ENCODE measurements at places on chromosomes 4 and X.

DNA sequence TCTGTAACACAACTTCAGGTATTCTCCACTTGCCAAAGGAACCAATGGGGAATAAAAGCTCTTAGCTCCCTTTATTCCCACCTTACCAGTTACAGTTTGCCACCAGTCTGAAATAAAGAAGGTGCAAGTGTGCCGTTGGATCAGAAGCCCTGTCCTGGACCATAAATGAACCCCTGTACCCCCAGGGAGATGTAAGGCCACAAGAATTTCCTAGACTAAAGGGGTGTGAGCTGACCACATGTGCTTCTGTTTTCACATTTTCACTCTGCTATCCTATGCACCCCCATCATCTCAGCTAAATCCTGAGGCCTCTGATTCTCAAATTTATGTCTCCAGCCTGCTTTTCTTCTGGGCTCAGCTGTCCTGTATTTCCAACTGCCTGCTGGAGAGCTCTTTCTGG is 221.2 kb downstream of the SPRY1 start:
- DNase-seq = no peak

DNA sequence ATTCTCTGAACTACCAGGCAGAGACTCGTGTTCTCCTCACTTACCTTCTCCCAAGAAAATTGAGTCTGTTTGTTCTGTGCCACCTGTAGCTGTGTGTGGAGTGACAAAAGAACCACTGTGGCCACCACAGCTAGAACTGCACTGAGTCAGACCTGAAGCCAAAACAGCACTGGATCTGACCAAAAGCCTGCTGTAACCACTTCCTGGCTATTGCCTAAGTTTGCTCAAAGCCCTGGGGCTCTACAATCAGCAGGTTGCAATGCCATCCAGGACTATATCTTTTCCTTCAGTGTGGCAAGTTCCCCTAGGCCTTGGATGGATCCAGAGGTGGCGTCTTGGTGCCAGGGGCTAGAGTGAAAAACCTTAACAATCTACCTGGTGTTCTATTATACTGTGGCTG is 449.1 kb downstream of the FAM133A start:
- DNase-seq = no peak

- no peak for DNase-seq
Measured at GRCh38 chr4:155599596-155599995, 67.1 kb upstream of the GUCY1A1 start.

DNA sequence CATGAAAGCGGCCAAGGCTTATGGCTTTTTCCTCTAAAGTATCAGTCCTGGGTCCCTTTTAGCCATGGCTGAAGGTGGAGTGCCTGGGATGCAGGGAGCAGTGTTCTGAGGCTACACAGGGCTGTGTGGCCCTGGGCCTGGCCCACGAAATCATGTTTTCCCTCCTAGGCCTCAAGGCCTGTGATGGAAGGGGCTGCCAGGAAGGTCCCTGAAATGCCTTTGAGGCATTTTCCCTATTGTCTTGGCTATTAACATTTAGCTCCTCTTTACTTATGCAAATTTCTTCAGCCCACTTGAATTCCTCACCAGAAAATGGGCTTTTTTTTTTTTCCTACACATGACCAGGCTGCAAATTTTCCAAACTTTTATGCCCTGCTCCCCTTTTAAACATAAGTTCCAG is 657.0 kb downstream of the DACH2 start:
- no peak for DNase-seq

- no peak for DNase-seq
Measured at GRCh38 chr4:173242466-173243250, 74.0 kb downstream of the GALNT7 start.

DNA sequence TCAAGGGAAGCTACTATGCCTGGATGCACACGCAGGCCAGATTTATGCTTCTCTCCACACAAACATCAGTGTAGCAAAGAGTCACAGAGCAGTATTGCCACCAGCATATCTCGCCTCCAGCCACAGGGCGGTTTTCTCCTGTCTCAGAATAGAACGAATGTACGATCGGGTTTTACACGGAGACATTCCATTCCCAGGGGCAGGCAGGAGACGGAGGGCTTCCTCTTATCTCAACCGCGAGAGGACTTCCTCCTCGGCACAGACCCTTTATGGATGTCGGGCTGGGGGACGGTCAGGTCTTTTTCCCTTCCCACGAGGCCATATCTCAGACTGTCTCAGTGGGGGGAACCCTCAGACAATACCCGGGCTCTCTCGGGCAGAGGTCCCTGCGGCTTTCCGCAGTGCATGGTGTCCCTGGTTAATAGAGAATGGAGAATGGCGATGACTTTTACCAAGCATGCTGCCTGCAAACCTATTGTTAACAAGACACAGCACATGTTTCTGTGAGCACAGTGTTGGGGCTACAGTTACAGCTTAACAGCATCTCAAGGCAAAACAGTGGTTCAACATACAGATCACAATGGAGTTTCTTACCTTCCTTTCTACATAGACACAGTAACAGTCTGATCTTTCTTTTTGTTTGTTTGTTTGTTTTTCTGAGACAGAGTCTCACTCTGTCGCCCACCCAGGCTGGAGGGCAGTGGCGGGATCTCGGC is 24.1 kb downstream of the CSF2RA start:
- DNase-seq = no peak
